Stimulated activated CD4-positive, alpha-beta T cell treated with anti-CD3 and anti-CD28 coated beads, Interleukin-15, amount 100 ng/mL, for 24 hours (primary cell): ENCODE measurements at places on chromosomes 6 and 20.
A peak's percentile ranks its signal among the peaks of the same experiment; 100 is the strongest.

- DNase-seq = no peak
Measured at GRCh38 chr6:33112148-33112547, 36.4 kb downstream of the HLA-DPB1 start.

- no peak for DNase-seq
Measured at GRCh38 chr6:142404751-142405150, 102.9 kb downstream of the ADGRG6 start.

GRCh38 chr6:108877046-108877751 lies 29.0 kb downstream of the ARMC2 start:
- DNase-seq = no peak

- DNase-seq = no peak
Measured at GRCh38 chr20:40966103-40966502, 62.5 kb upstream of the TOP1 start.

DNA sequence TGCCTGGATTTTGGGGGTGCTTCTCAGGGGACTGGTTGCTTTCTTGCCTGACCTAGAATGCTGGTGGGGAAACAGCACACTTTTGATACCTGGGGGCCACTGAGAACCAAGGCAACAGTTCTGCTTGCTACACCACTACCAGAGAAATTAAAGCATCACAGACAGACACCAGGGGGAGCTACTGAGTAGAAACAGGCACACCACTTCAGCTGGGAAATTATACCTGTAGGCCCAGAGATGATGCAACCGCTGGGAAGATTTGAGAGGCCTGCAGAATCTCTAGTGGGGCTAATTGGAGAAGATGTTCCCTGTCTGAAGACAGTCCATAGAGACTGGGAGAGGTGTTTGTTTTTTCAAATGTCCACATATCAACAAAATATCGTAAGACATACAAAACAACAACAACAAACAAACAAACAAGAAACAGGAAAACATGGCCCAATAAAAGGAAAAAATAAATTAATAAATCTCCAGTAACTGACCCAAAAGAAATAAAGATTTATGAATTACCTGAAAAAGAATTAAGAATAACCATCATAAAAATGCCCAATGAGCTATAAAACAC lies 129.4 kb upstream of the RIN2 start:
- DNase-seq = peak; percentile 66

- DNase-seq = no peak
Measured at GRCh38 chr6:6074190-6074589, 67.5 kb upstream of the NRN1 start.
